ENCODE measurements at places on chromosomes 5 and 9.

DNA sequence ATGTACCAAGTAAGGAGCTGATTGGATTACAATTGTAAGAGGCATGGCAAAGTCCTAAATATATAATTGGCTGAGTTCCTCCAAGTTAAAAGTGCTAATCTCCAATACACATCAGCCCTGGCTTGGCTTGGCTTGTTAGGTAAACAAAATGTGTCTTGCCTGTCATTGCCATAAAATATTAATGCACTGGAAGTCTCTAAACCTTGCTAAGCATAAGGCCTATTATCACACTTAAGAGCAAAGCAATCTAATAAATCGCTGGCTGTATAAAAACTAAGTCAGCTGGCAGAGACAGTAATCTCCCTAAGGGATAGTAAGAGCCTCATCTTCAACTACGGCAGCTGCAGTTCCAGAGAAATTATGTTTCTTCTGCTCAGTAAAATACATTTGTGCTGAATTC lies 418.6 kb upstream of the GRAMD2B start:
- no peak for DNase-seq

DNA sequence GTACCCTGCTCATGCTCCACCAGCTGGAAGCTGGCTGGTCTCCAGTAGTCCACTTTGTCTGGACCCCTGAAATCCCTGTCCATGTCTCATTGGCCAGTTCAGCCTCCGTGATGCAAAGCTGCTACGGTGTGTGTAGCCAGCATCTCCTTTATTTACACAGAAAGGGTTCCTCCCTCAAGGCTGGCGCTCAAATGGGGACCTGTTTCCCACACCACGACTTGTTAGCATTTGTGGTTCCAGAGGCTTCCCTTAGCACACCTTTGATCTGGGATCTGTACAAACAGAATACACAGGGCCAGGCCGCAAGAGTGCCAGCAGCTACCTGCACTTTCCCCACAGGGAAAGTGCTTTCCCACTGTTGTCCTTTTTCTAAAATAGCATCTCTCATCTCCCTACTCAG lies 5.7 kb upstream of the SMU1 start:
- no peak for DNase-seq

- no peak for DNase-seq
These were observed 40.2 kb upstream of the CYFIP2 start for GRCh38 chr5:157225469-157226422.

DNA sequence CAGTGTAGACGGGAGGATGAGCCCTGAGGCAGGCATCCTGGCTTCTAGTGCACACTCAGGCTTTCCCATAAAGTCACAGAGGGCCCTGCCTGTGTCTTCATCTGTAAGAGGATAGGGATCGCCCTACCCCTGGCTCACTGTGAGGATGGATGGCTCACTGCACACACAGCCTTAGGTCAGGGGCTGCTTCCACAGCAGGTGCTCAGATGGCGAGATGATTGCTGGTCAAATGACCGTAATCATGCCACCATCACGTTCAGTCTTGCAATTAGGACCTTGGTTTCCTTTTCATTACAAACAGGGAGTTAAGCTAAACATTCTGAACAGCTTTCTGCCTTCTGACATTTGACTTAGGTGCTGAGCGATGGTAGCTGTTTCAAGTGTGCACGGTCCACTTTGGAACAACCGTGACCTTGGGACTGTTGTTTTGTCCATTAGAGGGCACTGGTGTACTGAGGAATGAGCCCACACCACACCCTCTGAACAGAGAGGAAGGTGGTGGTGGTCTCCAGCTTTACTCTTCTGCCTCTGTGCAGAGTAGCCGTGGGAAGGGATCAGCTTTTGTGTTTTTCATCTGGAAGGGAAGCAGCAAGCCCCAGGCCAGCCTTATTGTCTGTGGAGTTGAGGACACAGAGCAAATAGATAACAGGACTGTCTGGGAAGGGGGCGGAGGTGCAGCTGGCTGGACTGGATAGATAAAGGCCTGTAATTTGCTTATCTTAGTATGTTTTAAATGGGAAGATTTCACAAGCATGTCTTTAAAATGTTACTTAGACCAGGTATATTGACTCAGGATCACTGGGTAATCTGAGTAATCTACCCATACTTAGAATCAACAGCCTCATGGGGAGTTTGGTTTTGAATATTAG lies 183.1 kb downstream of the TRIO start:
- no peak for DNase-seq

DNA sequence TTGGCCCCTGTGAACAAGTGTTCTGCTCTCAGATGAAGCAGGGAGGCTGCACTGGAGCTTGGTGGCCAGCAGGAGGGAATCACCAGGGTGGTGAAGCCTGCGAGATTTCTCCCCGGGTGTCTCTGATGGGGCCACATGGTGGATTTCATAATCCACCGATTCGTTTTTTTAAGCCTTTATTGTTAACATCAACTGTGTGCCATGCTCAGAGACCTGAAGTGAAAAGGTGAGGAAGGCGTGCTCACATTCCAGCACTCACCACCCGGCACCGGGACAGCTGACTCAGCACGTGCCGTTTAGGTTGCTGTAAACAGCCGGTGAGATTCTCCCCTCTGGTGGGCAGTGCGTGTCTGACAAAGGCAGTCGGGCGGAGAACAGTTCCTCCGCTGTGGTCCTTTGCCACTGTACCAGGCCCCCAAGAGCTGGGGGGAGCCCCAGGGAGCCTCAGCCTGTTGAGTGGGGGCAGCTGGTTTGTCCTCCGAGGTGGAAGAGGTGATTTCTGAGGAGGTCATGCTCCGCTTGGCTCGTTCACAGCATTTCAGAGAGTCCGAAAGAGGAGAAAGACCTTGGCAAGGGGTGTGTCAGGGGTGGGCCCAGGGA lies 12.7 kb upstream of the AHRR start:
- no peak for DNase-seq

GRCh38 chr9:132348676-132349075 lies 6.1 kb downstream of the SETX start:
- DNase-seq: no peak

- DNase-seq: no peak
These were observed 300.9 kb downstream of the MCTP1 start for GRCh38 chr5:94983861-94984535.

GRCh38 chr5:151825445-151825844 lies 53.7 kb downstream of the G3BP1 start:
- DNase-seq: peak; percentile 35

DNA sequence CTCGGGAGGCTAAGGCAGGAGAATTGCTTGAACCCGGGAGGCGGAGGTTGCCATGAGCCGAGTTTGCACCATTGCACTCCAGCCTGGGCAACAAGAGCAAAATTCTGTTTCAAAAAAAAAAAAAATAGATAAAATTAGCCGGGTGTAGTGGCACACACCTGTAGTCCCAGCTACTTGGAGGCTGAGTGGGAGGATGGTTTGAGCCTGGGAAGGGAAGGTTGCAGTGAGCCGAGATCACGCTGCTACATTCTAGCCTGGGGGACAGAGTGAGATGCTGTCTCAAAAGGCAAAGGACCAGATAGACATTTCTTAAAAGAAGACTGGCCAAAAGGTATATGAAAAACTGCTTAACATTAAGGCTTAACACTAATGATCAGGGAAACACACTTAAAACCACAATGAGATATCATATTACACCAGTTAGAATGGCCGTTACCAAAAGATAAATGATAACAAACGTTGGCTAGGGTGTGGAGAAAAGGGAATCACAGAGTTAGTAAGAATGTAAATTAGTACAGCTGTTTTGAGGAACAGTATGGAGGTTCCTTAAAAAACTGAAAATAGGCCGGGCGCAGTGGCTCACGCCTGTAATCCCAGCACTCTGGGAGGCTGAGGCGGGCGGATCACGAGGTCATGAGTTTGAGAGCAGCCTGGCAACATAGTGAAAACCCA lies 10.1 kb upstream of the MARVELD2 start:
- no peak for DNase-seq

All from C1 segment of cervical spinal cord (tissue), 14 donors.